ENCODE measurements at places on chromosomes 1 and 21.

DNA sequence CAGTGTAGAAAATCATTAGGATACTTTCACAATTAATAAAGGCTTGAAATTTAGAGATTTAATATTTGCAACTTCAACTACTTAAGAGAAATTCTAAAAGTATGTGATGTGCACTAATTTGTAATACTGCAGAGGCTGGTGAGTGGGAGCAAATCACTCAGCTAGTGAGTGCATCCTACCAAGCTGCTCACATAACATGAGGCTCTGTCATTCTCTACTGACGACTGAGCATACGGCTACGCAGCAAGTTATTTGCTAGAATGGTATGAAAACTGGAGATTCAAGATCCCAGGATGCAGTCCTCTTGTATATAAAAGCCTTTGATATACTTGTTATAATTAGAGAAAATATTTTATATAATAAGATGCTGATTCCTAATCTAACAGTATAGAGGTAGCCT is 90.1 kb downstream of the ATP1B1 start:
- no peak for DNase-seq

GRCh38 chr21:33255404-33255803 is 10.8 kb upstream of the IL10RB start:
- no peak for DNase-seq

DNA sequence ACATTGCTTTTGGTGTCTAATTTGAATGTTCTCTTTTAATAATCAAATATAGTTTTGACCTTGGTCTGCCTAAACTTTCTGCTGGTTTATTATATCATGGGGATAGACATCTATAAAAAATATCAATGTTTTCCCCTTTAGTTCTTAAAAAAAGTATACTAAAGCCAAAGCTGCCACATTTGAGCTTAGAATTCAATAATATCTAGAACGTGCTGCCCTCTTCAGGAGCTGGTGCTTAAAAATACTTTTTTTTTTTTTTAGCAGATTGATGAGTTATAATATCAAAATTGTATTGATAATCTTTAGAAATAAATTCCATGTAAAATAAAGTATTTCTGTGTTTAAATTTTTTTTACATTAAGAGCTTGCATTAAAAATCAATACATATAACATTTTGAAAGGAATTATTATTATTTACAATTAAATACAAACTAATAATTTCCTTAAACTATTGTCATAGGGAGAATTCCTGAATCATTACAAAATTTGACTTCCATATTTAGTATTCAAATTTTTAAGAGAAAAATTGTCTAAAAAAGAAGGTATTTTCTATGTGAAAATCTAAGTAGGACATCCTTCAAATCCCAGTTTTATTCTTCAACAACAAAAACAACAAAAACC is 40.1 kb upstream of the ADGRL2 start:
- DNase-seq = peak; percentile 4

DNA sequence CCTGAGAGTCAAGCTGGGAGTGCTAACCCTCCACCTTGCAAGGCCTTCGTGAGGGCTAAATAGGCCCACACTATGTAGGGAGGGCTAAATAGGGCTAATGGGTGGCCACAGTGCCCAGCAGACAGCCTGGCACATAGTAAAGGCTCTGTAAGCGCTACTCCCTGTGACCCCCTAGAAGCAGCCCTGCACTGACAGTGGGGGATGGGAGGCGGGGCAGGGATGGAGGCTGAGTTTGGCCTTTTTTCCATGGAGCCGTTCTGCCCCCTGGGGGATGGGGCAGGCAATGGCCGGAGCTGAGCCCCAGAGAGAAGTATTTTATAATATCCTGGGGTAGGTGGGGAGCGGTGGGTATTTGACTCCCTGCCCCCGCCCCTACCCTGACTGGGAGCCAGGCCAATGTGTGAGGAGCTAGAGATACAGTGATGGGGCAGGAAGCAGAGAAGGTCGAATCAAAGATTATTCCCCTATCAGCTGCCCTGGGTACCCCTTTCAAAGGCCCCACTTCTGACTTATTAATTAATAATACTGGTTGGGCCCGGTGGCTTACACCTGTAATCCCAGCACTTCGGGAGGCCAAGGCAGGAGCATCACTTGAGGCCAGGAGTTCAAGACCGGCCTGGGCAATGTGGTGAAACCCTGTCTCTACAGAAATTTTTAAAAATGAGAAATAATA is 42.3 kb downstream of the LACTBL1 start:
- DNase-seq = peak; percentile 6

GRCh38 chr1:27545876-27546275 is 55.9 kb upstream of the WASF2 start:
- DNase-seq = no peak

DNA sequence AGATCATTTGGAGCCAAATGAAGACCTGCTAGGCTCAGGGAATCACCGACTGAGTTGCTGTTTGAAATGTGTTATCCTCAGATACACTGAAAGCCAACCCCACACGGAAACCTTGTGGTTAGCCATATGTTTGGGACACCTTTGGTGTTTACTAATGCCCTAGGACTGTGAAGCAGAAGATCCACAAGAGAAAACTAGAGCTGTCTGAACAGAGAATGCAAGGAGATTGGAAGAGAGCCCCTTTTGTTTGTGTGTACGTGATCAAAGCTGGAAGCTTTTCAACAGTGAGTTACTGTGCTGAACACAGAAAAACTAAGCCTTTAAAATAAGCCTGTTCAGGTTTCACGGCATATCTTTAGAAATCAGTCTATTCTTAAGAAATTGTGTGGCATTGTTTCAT is 908.2 kb upstream of the ADGRL2 start:
- DNase-seq = no peak

DNA sequence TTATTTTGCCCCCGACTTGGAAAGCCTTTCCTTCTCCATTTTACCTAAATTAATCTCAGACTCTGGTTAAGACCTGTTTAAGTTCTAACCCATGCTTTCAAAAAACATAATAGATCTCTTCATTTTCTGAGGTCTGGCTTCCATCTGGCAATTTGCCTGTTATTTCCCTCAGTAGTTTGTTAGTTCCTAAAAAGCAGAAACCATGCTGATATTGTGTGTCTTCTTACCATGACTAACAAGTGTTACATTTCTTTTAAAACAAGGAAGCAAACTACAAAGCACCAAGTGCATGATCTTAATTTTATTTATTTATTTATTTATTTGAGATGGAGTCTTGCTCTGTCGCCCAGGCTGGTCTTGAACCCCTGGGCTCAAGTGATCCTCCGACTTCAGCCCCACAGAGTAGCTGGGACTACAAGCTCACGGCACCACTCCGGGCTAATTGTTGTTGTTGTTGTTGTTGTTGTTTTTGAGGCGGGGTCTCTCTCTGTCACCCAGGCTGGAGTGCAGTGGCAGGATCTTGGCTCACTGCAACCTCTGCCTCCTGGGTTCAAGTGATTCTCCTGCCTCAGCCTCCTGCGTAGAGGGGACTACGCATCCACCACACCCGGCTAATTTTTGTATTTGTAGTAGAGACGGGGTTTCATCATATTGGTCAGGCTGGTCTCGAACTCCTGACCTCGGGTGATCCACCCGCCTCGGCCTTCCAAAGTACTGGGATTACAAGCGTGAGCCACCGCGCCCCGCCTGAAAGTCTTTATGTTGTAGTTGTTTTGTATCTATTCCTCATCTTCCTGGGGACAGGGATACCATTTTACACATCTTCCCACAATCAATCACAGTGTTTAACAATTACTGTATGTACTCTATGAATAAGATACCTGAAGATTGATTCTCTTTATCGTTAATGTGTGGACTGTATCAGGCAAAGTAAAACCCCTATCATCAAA is 1.3 kb upstream of the PATJ start:
- no peak for DNase-seq

- no peak for DNase-seq
Measured at GRCh38 chr1:30713311-30713710, 10.1 kb downstream of the MATN1 start.

- no peak for DNase-seq
Measured at GRCh38 chr1:207407655-207408260, 46.4 kb upstream of the CR2 start.

DNA sequence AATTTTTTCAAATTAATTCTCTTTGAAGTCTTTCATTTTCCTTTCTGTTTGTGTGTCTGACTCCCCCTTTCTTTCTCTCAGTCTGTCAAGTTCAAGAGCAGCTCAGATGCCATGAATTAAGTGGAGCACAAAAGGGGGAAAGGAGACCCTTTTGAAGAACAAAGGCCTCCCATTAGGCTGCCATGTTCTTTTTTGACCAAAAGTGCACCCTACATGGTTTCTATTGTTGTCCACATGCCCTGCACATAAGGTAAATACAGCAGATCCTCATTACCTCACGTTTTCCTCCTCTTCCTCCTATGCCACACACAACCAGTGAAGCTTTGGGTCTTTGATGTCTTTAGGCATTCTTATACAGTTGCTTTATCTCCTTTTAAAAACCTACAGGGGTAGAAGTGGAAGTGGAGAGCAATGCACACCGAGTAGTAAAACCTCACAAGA is 47.7 kb downstream of the POU2F1 start:
- DNase-seq = no peak

- DNase-seq = no peak
Measured at GRCh38 chr1:90926971-90927370, 94.9 kb downstream of the ZNF644 start.

DNA sequence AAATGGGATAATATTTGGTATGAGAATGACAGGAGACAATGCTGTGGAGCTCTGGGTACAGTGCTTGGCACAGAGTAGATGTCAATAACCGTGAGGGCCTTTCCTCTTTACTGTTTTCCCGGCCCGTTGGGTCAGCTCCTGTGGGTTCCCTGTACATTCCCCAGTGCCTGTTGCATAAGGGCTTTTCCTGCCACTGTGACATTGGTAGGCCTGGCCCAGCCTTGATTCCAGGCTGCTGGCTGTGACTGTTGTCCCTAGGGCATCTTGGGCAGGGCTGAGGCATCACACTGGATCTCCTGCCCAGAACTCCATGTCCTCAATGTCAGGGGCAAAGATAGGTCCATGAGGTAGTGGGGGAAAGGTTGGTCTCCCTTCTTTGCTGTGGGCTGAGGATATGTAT is 25.8 kb upstream of the MYCL start:
- no peak for DNase-seq

- no peak for DNase-seq
Measured at GRCh38 chr1:18803151-18803791, 56.2 kb downstream of the TAS1R2 start.

DNA sequence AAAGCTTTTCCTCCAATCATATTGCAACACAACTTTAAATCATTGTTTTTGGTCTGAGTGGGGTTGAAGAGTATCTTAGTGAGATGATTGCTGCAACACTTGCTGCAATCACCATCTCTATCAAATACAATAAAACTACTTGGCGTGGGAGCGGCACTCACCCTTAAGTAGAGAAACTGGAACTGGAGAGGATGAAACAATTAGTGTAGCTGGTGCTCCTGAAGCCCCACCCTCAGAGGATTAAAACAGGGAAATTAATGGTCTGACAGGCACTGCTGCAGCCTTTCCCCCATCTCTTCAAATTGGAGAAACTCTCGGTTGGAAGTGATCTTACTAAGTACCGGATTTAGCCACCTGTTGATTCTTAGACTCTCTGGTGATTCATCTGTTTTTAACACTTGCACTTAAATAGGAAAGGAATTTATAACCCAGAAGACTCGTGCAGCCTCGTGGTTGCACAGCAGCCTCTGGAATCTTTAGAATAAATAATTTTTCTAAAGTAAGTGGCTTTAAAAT is 80.5 kb upstream of the KIF26B start:
- DNase-seq = no peak

DNA sequence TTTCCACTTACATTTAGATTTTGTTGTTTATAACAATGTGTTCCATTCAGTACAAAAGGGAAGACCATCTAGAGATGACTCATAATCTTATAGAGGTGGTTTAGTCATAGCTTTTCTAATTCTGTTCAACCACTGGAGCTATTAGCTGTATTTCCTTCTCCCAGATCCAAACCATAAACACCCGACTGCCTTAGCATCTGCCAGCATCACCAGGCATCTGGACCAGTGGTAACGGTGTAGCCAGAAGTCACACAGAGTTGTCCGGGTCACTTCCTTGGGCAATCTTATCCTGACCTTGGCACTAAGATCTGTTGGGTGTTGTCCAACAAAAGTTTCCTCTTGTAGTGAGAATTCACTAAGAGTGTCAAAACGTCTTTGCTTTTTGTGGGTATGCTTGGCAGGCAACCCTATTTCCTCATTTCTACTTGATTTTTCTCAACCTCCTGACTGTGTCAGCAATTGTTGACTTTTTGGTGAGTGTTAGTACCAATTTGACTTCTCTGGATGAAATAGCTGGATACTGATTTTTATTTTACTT is 372.1 kb upstream of the B3GALT2 start:
- peak; percentile 49 for DNase-seq

DNA sequence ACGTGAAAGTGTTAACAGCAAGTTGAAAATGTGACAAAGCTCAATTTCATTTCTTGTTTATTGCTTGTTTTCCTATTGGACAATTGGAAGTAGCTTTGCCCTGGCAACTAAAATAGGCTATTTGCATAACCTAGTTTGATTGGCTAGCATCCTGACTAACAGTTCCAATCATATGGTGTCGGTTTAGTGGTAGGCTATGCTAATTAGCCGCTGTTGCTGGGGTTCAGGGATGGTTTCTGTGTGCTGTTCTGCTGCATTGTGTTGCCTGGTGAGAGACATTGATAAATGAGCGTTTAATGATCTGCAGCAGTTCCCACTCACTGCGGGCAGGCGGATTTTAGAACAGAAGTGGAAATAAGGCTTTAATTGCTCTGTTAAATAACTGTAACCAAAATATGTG is 68.5 kb downstream of the DYRK1A start:
- DNase-seq = peak; percentile 90

DNA sequence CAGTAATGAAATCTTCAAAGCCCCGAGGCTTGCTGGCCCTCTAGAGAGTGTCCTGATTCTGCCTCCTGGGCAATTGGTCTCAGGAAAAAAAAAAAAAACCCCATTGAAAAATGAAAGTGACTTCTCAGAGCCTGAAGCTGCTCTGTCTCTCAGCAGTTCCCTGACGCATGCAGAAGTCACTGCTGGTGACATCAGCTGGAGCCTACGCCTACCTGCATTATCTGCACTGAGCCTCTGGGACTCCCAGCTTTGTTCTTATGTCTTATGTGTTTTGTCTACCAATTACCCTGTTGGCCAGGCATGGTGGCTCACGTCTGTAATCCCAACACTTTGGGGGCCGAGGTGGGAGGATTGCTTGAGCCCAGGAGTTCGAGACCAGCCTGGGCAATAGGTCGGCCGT is 10.1 kb upstream of the SLC25A33 start:
- no peak for DNase-seq

DNA sequence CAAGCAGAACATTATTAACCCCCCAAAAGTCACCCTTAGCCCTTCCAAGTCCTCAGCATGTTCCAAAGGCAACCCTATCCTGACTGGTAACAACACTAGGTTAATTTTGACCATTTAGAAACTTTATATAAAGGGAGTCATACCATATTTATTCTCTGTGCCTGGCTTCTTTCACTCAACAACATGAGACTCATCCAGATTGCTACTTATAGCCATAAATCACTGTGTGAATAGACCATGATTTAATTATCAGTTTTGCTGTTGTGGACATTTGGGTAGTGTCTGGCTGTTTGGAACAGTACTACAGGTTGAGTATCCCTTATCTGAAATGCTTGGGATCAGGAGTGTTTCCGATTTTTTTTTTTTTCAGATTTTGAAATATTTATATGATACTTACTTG is 252.1 kb downstream of the DISC1 start:
- DNase-seq = no peak

- DNase-seq = no peak
Measured at GRCh38 chr1:241641773-241642592, 1.8 kb upstream of the CHML start.

- DNase-seq = no peak
Measured at GRCh38 chr1:183873642-183874041, 68.7 kb downstream of the RGL1 start.

GRCh38 chr21:43806017-43806710 is 16.8 kb downstream of the RRP1 start:
- no peak for DNase-seq

All from fibroblast of skin of left biceps (primary cell).